Endothelial cell (in vitro differentiated cells): ENCODE measurements at places on chromosomes 11 and 22. TPM values are rescaled to one million over a fixed set of nuclear protein-coding genes. Genes with fewer than 3 reads are reported as not detected.

DNA sequence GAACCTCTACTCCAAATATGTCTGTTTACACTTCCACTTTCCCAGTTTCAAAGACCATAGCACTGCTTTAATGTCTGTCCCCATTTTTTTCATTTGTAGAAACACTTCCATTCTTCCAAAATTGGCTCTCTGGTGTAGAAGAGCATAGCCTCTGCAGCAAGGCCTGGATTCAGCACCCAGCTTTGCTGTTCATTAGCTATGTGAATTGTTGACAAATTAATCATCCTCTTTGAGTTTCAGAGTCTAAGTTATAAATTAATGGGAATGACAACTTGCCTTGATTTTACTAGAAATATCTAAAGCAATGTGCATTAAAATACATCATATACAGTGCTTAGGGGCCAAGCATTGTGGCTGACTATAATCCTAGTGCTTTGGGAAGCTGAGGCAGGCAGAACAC is 22.4 kb downstream of the GRIA4 start:
- no peak for DNase-seq

DNA sequence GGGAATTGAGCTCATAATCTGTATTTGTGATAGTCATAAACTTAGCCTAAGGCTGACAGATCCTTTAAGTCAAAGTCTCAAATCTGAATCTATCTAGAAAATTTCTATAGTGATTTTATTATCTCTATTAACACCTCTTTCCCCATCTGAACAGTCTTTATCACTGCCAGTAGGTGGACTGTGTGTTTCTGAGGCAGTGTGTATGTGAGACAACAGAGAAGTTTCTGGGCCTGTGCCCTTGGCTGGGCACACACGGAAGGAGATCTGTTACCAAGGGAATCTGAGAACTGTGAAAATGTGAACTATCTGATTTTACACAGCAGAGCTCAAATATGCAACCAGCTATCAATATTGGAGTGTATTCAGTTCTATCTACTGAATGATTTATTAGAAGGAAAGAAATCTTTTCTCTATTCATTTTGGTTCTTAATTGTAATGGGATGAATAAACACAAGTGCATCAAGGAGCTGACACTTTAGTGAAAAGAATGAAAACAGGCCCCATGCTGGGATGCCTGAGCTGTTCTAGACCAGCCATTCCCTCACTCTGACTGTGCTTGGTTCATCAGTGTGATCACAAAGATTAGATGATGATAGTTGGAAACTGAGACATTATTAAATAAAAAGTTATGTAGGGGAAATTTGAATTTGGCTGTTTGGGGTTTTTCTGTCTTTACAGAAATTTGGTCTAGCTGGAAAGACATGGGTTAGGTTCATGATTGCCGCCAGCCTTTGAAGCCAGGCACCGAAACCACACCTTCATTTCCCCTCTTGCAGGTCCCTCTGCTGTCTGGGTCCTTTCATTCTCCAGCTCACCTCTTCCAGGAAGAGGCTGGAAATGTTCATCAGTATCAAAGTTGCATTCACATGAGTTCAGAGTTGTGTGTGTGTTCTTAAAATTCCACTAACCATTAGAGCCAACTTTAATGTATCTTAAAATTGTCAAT is 68.1 kb downstream of the LIF start:
- no peak for DNase-seq

DNA sequence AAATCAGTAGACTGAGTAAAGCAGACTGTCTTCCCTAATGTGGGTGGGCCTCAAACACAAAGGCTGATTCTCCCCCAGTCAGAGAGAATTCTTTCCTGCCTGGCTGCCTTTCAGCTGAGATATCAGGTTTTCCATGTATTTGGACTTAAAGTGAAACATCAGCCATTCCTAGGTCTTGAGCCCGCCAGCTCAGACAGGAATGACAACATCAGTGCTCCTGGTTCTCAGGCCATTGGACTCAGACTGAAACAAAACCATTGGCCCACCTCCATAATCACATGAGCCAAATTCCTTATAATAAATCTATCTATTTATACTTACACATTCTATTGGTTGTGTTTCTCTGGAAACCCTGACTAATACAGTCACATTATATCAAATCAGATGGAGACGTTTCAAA is 56.7 kb upstream of the CLPB start:
- DNase-seq = no peak

- no peak for DNase-seq
These were observed 6.0 kb upstream of the LGALS12 start for GRCh38 chr11:63499874-63500273.

GRCh38 chr11:131684111-131685060 is 314.0 kb downstream of the NTM start:
- DNase-seq = no peak

DNA sequence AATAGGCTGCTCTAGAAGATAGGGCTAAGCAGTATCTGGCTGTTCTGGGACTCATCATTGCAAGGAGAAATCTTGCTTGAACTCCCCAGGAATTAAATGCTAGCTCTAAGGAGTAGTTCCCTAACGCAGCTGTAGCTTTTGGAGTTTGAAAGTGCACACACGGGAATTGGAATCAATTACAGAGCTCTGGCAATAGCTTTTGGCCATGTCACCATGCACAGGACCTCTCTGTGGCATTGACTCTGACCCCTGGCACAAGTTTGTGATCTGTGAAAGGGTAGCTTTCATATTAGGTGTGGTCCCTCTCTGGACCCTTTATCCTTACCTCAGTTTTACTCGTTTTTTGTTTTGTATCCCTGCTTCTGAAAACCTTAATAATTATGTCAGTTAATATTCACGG is 121.6 kb downstream of the FAT3 start:
- DNase-seq = no peak

Gene ELFN2
- 1.2 TPM for total RNA-seq

DNA sequence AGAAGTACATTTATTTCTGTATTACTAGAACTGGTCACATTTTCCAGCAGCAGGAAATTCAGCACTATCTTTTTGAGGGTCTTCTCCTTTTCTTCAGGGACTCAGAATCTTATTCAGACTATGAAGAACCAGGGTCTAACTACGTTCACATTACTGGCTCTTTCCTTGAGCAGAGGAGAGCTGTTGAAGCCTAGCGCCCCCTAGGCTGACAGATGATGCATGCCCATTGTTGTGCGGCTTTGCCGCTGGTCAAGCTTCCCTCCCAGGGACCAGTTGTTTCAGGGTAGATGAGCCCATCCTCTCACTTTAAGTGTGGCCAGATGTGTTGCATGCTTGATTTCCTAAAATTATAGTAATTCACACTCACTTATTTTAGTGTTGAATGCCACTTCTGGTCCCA is 168.2 kb upstream of the PDGFD start:
- peak; percentile 53 for DNase-seq

Gene GSTT2B
- total RNA-seq = 6.0 TPM

GRCh38 chr11:116729501-116730240 is 43.1 kb downstream of the BUD13 start:
- no peak for DNase-seq

DNA sequence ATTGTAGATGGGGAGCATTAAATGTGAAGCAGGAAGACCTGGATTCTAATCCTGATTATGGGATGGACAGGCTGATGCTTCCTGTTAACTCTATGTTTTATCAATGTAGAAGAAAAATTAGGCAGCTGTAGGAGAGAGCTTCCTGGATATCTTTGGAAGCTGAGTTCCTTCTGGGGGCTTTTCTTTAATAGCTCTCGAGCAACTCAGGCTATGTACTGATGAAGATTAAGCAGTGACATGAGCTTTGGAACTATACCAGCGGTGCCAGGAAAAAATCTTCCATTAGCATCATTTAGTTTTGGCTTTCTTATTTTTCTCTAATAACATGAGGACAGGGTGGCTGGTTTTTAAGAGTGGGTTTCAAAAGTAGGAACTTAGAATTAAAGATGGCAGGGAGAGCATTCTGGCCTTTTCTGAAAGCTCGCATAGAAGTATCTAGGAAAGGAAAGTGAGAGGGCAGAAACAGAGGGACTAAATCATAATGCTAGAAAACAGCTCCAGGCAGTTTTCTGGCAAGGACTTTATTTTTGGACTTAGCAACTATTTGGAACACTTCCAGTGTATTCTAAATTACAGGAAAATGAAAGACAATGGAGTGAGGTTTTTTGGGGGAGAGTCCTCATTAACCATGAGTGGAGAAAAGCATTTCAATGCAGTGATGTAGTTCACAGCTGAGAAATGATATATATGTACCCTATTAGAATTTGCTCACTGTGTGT is 69.2 kb upstream of the RRM1 start:
- no peak for DNase-seq

Gene PHOX2A
- total RNA-seq = not detected

Gene TOM1
- 32.0 TPM for total RNA-seq

GRCh38 chr11:118908901-118909618 is 16.7 kb downstream of the BCL9L start:
- no peak for DNase-seq

- DNase-seq = no peak
These were observed 1032.4 kb downstream of the TBC1D22A start for GRCh38 chr22:47794851-47795250.

DNA sequence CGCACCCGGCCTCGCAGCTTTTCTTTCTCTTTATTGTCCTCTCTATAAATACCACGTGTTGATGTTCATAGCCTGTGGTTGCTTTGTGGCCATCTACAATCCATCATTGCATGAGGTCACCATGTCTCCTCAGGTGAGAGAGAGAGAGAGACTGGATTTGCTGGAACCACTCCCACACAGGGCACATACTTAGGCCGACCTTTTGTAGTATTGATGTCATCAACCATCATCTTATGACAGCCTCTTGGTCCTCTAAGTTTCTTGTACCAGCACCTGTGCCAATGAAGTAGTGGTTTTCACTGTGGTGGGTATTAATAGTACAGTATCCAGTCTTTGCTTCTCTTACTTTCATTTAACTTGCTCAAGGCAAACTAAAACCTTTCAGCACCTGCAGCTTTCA is 22.8 kb upstream of the P2RY6 start:
- DNase-seq = no peak

Gene DEPDC7
- 0.74 TPM for total RNA-seq

GRCh38 chr11:5336331-5336730 is 7.0 kb downstream of the OR51B5 start:
- DNase-seq = no peak

- DNase-seq = no peak
These were observed 2.7 kb upstream of the PPARA start for GRCh38 chr22:46147471-46148267.

DNA sequence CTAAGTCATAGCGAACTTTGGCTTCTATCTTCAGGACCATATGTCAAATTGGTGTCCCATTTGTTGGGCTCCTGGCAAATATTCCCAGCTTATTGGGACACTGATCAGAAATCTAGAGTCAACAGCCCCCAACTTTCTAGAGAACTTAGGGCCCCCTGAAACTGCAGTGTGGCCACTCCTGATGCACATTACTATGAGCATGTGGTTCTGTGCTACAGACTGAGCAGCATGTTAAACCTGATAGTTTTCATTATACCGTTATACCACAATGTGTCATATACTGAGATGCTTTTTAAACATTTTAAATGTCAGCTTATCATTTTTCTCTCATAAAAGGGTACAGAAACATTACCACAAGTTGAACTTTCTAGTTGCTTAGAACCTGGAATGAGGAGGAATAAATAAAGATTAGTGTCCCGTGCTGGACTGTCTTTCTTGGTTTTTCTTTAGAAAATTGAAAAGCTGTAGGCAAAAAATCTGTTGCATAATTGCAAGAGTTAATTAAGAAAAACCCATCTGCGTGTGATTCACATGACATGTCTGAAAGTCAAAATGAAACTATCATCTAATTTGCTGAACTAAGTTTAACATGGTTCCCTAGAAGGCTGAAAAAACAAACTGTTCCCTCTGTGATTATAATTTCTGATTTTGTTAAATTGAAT is 16.4 kb upstream of the CTSC start:
- DNase-seq = no peak

- DNase-seq = no peak
These were observed 33.7 kb upstream of the APOBEC3A start for GRCh38 chr22:38923463-38924346.

DNA sequence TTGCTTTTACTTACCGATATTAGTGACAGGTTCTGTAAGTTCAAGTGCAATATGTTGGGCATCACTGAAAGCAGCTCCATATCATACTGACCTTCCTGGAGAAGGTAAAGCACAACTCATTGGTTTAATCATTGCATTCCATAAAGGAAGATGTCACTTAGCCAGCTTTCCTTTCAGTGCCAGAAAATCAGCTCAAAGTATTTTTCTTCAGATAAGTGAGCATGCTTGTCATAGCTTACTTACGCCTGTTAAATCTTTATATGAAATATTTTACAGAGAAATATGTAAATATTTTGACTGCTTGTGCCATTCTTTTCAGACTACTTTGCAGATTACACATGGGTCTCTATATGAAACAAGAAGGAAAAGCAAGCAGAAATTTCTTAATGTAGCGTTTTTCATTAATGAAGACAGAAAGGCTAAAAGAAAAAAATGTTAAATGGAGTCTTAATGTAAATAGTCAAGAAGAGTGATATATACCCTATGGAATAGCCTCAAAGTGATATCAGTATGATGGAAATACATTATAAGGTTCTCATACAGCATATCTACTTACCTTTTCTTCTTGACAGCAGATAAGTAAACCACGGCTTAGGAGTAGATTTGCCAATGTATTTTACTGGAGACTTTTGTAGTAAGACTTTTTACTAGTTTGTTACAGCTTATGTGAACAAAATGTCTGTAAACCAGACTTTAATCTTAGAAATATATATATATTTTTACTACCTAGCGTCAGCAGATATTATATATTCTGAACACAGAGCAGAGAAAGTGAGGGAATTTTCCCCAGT is 649.7 kb downstream of the METTL15 start:
- no peak for DNase-seq

DNA sequence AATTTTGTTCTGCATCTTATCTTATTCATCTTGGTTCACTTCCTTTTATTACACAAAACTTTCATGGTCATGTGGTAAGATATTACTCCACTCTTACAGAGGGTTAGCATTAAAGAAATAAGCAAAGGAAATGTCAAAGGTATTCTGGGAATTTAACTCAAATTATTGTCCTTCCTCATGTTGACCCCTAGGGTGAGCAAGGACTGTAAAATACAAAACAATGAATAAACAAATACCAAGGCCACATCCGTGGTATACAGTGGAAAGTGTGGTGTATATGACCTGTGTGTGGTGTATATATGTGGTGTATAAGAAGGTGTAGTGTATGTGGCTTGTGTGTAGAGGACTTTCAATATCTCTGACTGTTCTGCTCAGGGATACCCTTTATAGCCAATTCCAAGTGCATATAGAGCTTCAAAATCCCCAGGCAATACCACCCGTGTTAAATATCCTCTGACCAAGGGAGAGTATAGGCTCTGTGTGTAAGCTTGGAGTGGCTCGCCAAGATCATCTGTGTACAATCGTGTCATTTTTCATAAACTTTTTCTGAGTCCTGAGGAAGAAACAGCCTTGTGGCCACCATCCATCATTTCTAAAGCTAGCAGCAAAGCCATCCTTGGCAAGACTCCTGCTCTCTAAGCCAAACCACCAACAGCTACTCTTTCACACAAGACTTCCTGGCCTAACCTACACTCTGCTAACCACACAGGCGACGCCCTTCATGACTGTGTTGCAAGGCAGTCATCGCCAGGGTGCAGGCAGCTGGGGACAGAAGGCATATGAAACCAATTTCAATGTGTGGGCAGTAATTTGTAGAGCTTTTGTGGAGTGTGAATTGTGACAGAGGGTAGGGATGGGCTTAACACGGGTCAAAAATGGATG is 548.0 kb downstream of the ETS1 start:
- DNase-seq = no peak

- no peak for DNase-seq
These were observed 76.0 kb upstream of the PICALM start for GRCh38 chr11:86144846-86145245.

- DNase-seq = no peak
These were observed 33.4 kb downstream of the SCGB1A1 start for GRCh38 chr11:62452261-62452660.
